ENCODE measurements at places on chromosomes 4 and X. TPM values are rescaled to one million over a fixed set of nuclear protein-coding genes. Genes with fewer than 3 reads are reported as not detected.

GRCh38 chr4:36326476-36327029 is 45.1 kb downstream of the DTHD1 start:
- DNase-seq = no peak
- no peak overlapping the region for H3K27ac ChIP-seq
- H3K36me3 ChIP-seq = no peaks in the 10 kb centered on the region
- no peak overlapping the region for H3K4me3 ChIP-seq
- no peaks in the 10 kb centered on the region for H3K27me3 ChIP-seq

Gene GDPD2
- not detected for total RNA-seq

DNA sequence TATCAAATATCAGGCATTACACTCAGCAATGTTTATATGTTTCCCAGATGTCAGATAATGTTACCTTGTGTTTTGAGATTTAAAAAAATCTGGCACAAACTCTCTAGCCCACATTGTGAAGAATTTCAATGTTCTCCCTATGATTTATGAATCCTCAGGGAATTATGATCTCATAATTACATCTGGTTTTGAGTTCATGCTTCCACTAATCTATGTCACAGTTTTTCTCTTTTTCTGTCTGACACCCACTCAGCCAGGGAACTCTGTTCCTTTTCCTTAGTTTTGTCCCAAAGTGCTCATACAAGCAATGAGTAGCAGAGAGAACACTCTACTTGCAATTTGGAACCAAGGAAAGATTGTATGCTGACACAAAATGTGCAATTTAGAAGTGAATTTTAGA is 212.1 kb upstream of the POF1B start:
- H3K27me3 ChIP-seq = no peaks in the 10 kb centered on the region
- H3K4me1 ChIP-seq = no peaks in the 10 kb centered on the region
- H3K27ac ChIP-seq = no peak overlapping the region
- no peak for DNase-seq
- no peak overlapping the region for H3K4me3 ChIP-seq
- no peaks in the 10 kb centered on the region for H3K36me3 ChIP-seq

- H3K4me3 ChIP-seq = no peak overlapping the region
- H3K4me1 ChIP-seq = no peaks in the 10 kb centered on the region
- no peak for DNase-seq
- no peaks in the 10 kb centered on the region for H3K27me3 ChIP-seq
- H3K27ac ChIP-seq = no peak overlapping the region
Observed at GRCh38 chr4:43690116-43690515, 758.5 kb downstream of the KCTD8 start.

Gene APEX2
- total RNA-seq = 15.7 TPM

GRCh38 chr4:7857238-7857701 is 82.4 kb downstream of the AFAP1 start:
- peak; percentile 59 for DNase-seq
- peaks cover 40% of the 10 kb centered on the region for H3K36me3 ChIP-seq
- H3K4me3 ChIP-seq = no peak overlapping the region
- peak overlapping the region; percentile 80 for H3K27ac ChIP-seq

- H3K27me3 ChIP-seq = no peaks in the 10 kb centered on the region
- no peak overlapping the region for H3K27ac ChIP-seq
- no peaks in the 10 kb centered on the region for H3K4me1 ChIP-seq
- no peak for DNase-seq
- no peak overlapping the region for H3K4me3 ChIP-seq
Observed at GRCh38 chr4:1554876-1555265, 129.2 kb downstream of the FAM53A start.

- no peak overlapping the region for H3K4me3 ChIP-seq
- DNase-seq = no peak
- H3K27ac ChIP-seq = no peak overlapping the region
- no peaks in the 10 kb centered on the region for H3K36me3 ChIP-seq
- no peaks in the 10 kb centered on the region for H3K27me3 ChIP-seq
- no peaks in the 10 kb centered on the region for H3K4me1 ChIP-seq
Observed at GRCh38 chr4:186200516-186200915, 9.1 kb downstream of the CYP4V2 start.

DNA sequence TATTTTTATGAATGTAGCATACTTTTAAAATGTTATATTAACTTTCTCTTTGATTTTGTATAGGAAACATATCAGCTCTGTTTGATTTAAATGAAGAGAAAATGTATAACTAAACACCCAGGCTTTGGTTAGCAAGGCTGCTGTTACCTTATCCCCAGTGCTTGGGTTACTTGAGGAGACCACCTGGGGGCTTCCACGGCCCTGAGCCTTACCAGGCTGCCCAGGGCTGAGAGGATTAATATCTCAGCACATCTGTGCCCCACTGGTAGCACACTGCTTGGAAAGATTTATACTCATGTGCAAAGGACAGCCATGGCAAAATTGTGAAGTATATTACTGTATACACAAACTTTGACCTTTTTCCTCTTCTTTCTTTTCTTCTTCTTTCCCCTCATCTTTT is 752.9 kb downstream of the RAPGEF2 start:
- no peaks in the 10 kb centered on the region for H3K27me3 ChIP-seq
- no peak overlapping the region for H3K4me3 ChIP-seq
- H3K27ac ChIP-seq = no peak overlapping the region

- H3K27me3 ChIP-seq = no peaks in the 10 kb centered on the region
- H3K27ac ChIP-seq = no peak overlapping the region
- no peak overlapping the region for H3K4me3 ChIP-seq
- H3K4me1 ChIP-seq = no peaks in the 10 kb centered on the region
- H3K36me3 ChIP-seq = no peaks in the 10 kb centered on the region
Observed at GRCh38 chr4:137387924-137388323, 144.4 kb downstream of the PCDH18 start.

GRCh38 chr4:80010316-80010715 is 62.7 kb downstream of the ANTXR2 start:
- H3K4me3 ChIP-seq = no peak overlapping the region
- H3K27ac ChIP-seq = no peak overlapping the region
- H3K27me3 ChIP-seq = no peaks in the 10 kb centered on the region
- H3K36me3 ChIP-seq = peaks cover 19% of the 10 kb centered on the region
- no peak for DNase-seq

GRCh38 chr4:184617600-184618196 is 31.5 kb downstream of the CASP3 start:
- no peaks in the 10 kb centered on the region for H3K27me3 ChIP-seq
- no peak overlapping the region for H3K4me3 ChIP-seq

- no peaks in the 10 kb centered on the region for H3K27me3 ChIP-seq
- H3K36me3 ChIP-seq = no peaks in the 10 kb centered on the region
- H3K4me1 ChIP-seq = peaks cover 15% of the 10 kb centered on the region
Observed at GRCh38 chr4:151807220-151807619, 46.4 kb upstream of the GATB start.

Gene GABRB1
- not detected for total RNA-seq

Gene RADX
- 0.85 TPM for total RNA-seq

DNA sequence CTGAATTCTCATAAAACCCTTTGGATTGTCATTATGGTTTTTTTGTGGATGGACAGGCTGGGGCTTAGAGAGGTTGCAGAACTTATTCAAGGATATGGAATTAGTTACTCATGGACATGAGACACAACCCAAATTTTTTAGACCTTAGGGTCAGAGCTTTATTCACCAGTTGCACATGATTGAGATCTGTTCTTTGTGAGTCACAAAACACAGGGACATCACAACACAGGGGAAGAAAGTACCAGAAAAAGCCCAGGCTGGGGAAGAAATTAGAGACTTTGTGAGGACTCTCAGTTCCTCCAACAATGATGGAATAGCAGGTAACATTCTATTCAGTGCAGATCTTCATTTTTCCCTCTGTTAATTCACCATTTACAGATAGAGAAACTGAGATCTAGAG is 602.4 kb upstream of the CPEB2 start:
- no peak overlapping the region for H3K27ac ChIP-seq
- no peak for DNase-seq
- no peak overlapping the region for H3K4me3 ChIP-seq
- no peaks in the 10 kb centered on the region for H3K36me3 ChIP-seq

Gene ADGRG4
- not detected for total RNA-seq

Gene RAB33A
- 0.75 TPM for total RNA-seq

DNA sequence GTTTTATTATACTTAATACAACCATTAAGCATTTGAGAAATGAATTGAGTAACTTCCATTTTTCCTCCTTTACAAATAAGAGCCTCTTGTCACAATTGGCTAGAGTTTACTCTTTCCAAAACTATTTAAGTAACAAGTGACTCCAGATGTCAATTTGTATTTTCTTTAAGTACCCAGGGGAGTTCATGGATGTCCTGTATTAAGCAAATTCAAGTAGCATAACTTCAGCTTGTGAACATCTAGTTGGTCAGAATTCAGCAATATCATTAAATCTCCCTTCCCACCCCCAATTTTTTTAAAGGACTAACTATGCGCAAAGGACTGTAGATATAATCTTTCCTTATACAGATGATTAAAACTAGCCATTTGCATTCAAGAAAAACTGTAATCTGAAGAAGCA is 1.4 kb upstream of the ADGRL3 start:
- H3K27ac ChIP-seq = no peak overlapping the region
- H3K4me3 ChIP-seq = no peak overlapping the region
- H3K27me3 ChIP-seq = peaks cover 34% of the 10 kb centered on the region
- no peak for DNase-seq
- no peaks in the 10 kb centered on the region for H3K36me3 ChIP-seq

Gene CCSER1
- total RNA-seq = not detected

Gene LUZP4
- total RNA-seq = not detected

Gene GPR143
- total RNA-seq = not detected

Gene EGFL6
- total RNA-seq = not detected

GRCh38 chr4:91123742-91124141 is 996.5 kb downstream of the CCSER1 start:
- no peak overlapping the region for H3K27ac ChIP-seq
- H3K36me3 ChIP-seq = no peaks in the 10 kb centered on the region
- H3K27me3 ChIP-seq = no peaks in the 10 kb centered on the region
- no peak for DNase-seq
- no peak overlapping the region for H3K4me3 ChIP-seq

- H3K4me1 ChIP-seq = peaks cover 13% of the 10 kb centered on the region
- no peak overlapping the region for H3K4me3 ChIP-seq
- 0 out of 2 replicates have a peak overlapping the region, but pooled peaks have one; percentile 19 for H3K27ac ChIP-seq
- H3K36me3 ChIP-seq = no peaks in the 10 kb centered on the region
- DNase-seq = no peak
- no peaks in the 10 kb centered on the region for H3K27me3 ChIP-seq
Observed at GRCh38 chrX:38880296-38880854, 79.1 kb downstream of the MID1IP1 start.

DNA sequence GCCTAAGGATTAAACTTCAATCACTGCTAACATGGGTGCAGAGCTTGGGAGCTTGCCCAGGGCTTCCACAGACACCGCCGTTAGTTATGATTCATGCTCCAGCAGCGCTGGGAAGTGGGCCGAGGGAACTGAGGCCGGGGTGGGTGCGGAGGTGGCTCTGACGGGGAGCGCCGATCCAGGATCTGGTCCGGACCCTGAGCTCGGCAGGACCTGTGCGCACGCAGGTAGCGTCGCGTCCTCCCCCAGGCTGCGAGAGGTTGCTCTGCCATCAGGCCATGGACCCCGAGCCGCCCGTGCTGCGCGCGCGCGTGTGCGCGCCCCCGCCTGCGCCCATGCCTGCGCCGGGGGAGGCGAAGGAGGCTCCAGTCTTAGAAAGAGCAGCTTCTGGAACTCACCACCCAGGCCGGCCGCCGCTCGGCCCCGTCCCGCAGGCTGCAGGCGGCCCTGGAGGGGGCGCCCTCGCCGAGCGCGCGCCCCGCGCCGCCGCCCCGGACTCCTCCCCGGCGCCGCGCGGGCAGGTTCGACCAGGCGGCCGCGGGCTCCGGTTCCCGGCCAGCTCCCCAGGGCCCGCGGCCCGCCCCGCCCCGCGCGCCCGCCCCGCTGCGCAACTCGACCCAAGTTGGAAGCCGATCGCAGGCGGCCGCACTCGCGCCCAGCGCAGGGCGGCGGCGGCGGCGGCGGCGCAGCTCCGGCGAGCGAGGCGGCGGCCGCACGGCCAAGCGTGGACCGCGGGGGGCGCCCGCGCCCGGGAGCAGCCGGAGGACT is 732 bp upstream of the ADRA2C start:
- DNase-seq = no peak
- H3K4me3 ChIP-seq = no peak overlapping the region
- H3K27ac ChIP-seq = no peak overlapping the region

DNA sequence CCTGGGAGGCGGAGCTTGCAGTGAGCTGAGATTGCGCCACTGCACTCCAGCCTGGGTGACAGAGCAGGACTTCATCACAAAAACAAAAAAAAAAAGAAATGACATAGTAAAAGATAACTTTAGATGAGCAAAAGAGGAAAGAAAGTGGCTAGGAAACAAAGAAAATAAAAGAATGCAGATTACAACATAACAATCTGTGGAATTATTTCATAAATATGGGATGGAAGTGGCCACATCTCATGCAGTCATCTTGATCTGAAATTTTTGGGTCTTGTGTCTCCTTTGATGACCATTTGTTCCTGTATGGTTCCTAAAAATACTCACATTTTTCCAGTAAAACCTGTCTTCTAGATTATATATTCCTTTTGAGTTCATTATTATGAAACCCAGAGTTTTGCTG is 271.4 kb downstream of the SPRY1 start:
- DNase-seq = no peak
- H3K4me1 ChIP-seq = no peaks in the 10 kb centered on the region
- H3K27ac ChIP-seq = no peak overlapping the region
- no peak overlapping the region for H3K4me3 ChIP-seq
- H3K27me3 ChIP-seq = no peaks in the 10 kb centered on the region

DNA sequence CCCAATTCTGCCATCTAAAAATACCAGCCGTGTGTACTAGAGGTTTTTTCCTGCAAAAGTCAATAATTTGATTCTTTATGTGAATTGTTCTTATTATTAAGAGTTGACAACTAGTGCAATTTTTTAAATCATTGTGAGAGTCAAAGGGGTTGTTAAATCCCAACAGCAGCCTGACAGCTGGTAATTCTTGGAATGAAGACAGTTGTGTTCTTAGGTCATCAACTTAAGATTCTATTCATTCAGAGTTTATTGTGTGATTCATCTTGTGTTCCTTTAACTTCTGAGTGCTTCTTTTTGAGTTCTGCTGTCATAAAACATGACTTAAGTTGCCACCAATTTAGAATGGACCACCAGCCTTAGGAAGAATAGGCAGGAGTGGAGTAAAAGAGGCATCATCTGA is 329.0 kb downstream of the NAF1 start:
- no peak overlapping the region for H3K27ac ChIP-seq
- H3K4me1 ChIP-seq = no peaks in the 10 kb centered on the region
- DNase-seq = no peak
- no peaks in the 10 kb centered on the region for H3K27me3 ChIP-seq
- no peaks in the 10 kb centered on the region for H3K36me3 ChIP-seq
- no peak overlapping the region for H3K4me3 ChIP-seq

Gene TEX28
- total RNA-seq = not detected

DNA sequence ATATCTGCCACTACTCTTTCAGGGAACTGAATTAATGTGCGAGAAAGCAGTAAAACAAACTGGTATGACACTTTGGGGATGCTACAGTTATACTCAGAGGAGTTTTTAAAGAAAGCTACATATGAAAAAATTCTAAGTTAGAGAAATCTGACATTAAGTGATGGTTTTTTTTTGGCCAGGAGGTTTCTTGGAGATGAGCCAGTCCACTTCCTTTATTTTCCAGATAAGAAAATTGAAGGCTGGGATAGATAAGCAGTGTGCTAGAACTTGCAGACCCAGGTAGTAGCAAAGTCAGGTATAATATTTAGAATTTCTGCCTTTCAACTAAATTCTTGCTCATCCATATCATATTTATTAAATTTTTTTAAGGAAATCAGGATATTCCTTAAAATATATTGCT is 106.8 kb downstream of the FAT4 start:
- H3K36me3 ChIP-seq = peaks cover 50% of the 10 kb centered on the region
- no peaks in the 10 kb centered on the region for H3K27me3 ChIP-seq
- H3K4me1 ChIP-seq = no peaks in the 10 kb centered on the region
- H3K27ac ChIP-seq = no peak overlapping the region
- no peak overlapping the region for H3K4me3 ChIP-seq
- no peak for DNase-seq

Gene MTNR1A
- total RNA-seq = 0.13 TPM

All from SJSA1 (cell line).